ENCODE measurements at places on chromosomes 5 and 9.

GRCh38 chr9:123544007-123544827 lies 188.2 kb downstream of the CRB2 start:
- DNase-seq: no peak

DNA sequence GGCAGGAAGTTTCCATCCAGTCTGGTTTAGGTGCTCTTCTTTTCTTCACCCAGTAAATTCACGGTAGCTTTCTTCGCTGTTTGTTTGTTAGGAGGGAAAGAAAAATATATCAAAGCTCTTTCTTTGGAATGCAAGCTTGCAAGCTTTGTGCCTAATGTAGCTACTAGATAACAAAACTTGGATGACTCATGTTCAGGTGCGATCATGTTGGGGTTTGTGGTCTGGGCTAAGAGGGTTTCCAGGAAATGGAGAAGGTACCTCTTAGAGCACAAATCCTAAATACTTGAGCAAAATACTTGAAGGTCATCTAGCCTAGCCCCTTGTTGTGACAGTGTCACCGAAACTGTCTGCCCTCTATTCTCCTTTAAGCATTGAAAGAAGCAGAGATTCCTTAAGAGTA lies 17.7 kb downstream of the SRP19 start:
- DNase-seq: no peak

DNA sequence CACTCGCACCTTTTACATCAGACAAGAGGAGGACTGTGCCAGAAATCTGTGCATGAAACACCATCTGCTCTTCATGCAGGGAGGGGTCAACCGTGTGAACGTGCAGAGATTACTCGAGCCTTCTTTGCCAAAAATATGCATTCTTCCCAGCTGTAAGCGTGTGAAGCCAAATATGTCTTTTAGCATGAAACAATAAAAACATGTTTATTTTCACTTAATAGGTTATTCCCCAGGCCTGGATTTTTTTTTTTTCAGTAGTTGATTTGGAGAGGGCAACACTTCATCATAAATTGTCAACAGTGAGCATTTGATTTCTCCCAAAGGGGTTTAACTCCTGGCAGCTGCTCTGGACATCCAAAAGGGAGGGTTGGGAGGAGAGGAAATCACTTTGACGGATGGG lies 23.8 kb downstream of the PLAC8L1 start:
- no peak for DNase-seq

DNA sequence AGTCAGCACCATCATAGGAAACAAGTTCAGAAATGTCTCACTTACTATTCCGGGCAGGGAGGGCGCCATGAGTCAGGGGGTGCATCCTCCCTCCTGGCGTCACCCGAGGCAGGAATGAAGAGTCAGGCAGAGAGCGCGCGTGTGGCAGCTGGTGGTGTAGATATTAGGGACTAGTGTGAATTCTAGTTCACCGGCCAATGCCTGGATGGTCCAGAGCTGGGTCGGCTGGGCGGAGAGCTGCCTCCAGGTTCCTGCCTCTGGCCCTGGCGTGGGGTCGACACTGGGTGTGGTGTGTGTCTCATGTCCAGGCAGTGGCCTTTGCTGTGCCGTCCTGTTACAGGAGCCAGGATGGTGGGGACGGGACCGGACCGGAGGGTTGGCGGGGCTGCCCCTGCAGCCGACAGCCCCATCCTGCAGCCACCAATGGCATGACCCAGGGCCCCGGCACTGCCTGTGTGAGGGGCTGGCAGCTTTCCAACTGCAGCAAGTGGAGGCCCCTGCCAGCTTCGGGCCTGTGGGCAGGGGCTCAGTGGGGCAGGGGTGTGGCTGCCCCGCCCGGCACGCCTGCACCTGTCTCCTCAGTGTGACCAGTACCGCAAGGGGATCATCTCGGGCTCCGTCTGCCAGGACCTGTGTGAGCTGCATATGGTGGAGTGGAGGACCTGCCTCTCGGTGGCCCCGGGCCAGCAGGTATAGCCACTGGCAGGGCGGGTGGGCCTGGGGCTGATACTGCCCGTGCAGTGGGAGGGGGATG lies 9.1 kb downstream of the DIPK1B start:
- DNase-seq: no peak

DNA sequence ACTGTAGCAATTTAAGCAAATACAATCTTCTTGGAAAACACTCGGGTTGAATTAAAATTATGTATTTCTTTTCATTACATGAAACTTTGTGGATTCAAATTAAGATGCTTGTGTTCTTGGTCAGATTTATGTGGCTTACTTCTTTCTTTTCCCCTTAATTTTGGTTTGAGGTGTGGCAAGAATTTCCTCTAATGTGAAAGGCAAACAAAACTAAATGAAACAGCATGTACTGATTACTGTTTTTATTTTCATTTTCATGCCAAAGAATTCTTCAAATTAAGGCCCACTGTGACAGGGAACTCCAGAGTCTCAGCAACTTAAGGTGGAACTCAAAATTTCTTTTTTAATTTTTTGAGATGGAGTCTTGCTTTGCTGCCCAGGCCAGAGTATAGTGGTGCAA lies at the start of gene OMD:
OMD (minus strand) TSS at position 132 of the 400 bp plus-strand sequence. CDS start 6,913 bp downstream, outside the sequence.
- no peak for DNase-seq
